Stimulated activated CD8-positive, alpha-beta memory T cell treated with anti-CD3 and anti-CD28 coated beads, Interleukin-4, amount 100 ng/mL, for 1 hour (primary cell): ENCODE measurements at places on chromosomes 1 and 21.

DNA sequence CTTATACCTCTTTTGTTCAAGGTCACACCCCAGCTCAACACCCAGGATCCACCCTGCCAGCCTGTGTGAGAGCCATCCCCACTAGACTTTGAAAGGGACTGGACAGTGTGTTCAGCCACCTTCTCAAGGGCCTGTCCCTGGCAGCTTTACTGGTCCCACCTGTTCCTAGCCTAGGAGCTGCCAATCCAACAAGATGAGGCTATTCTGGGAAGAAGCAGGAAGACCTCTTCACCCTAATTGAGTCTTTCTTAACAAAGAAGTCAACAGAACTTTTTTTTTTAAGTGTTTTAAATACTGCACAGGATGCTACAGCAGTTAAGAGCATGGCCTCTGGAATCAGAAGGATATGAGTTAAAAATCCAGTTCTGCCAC is 95.8 kb upstream of the HOOK1 start:
- DNase-seq = no peak

DNA sequence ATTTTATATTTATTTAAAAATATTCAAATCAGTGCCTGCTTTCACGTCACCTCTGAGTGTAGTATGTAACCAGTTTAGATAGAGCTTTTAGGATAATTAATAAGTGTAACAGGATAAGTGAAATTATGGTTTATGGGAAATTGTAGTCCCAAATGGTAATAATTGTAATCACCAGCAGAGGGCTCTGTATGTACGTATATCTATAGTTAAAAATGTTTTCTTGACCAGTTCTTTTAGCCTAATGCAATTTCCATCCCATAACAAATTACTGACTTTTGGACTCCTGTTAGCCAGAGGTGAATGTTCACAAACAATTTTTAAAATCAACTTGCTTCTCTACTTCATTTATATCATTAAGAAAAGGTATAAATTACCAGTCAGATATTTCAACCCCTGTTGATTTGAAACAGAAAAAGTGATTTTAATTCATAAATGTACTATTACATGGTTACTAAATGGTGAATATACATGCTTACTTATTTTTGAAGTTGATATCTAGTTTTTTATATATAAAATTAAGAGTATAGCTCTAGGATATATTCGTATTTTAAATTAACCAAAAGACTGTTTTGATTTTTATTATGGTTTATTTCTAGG is 25.3 kb downstream of the SLC30A7 start:
- DNase-seq = no peak

DNA sequence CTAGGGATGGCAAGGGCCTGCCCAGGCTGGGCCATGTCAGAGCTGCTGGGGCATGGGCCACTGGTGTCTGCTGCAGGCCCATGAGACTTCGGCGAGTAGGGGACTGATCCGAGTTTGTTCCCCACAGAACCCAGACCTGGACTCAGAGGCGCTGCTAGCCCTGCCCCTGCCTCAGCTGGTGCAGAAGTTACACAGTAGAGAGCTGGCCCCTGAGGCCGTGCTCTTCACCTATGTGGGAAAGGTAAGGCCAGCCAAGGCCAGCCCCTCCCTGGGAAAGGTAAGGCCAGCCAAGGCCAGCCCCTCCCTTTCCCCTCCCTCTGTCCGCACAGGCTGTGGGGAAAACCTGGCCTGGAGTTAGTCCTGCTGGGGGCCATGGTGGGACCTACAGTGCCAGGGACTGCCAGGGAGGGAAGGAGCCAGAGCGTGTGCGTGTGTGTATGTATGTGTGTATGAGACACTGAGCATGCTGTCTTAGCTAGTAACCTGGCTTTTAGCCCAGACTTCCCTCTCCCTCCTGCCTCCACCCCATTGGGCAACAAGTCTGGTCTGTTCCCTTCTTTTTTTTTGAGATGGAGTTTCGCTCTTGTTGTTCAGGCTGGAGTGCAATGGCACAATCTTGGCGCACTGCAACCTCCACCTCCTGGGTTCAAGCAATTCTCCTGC is 8.0 kb downstream of the FAAH start:
- no peak for DNase-seq

DNA sequence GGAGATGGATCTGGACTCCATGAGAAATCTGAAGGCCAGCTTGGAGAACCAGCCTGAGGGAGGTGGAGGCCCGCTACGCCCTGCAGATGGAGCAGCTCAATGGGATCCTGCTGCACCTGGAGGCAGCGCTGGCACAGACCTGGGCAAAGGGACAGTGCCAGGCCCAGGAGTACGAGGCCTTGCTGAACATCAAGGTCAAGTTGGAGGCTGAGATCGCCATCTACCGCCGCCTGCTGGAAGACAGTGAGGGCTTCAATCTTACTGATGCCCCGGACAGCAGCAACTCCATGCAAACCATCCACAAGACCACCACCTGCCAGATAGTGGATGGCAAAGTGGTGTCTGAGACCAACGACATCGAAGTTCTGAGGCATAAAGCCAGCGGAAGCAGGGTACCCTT is 601.5 kb upstream of the ZP4 start:
- DNase-seq = no peak

DNA sequence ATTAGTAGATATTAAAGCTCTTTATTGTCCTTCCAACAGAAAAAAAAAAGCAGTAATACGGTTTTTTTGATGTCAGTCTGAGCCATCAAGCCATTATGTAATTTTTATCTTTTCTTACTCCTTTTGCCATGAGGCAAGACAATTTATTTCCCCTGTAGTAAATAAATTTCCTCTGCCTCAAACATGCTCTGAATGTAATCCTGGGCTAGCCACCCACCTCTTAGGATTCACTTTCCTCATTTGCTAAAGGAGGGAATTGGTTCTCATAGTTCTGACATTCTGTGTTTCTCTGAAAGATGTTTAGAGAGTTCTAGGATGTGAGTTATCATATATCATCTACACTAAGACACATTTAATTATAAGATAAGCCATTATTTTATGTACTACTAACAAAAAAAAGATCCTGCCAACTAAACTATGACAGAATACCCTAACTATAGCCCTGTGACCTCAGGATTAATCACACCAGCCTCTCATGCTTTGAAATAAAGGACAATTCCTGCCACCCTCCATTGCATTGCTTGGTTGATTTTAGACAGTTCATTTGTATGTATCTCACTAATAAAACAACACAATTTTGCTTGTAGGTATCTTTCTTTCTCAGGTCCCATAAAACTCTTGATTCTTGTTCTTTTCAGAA is 34.0 kb upstream of the RAP1A start:
- no peak for DNase-seq

- DNase-seq = no peak
These were observed 429 bp upstream of the DPH2 start for GRCh38 chr1:43969416-43969745.

GRCh38 chr1:227893300-227893948 is 54.3 kb downstream of the WNT9A start:
- no peak for DNase-seq

- no peak for DNase-seq
These were observed 76.0 kb upstream of the PPM1J start for GRCh38 chr1:112790920-112791722.

DNA sequence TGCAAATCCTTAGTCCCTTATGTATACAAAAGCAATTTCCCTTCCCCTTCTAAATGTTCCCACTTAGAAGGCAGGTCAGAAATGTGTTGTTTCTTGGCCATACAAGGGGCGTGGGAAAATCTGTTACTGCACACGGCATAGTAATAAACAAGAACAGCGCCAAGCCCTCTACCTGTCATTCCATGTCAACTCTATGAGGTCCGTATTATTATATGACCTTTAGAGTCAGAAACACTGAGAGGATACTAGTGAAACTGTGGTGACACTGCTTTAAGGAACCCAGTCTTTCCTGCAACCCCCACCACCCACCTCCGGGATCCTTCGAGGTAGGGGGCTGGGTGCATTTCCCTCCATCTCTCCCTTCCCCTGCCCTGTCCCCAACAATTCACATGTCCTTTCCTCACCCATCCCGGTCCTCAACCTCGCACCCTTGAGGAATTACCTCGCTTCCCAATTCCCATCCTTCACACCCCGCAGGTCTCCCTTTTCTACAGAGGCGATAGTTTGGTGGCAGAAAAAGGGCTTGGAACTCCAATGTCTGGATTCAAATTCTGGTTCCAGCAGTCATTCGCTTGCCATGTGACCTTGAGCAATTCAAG is 647 bp downstream of the SDHB start:
- no peak for DNase-seq

DNA sequence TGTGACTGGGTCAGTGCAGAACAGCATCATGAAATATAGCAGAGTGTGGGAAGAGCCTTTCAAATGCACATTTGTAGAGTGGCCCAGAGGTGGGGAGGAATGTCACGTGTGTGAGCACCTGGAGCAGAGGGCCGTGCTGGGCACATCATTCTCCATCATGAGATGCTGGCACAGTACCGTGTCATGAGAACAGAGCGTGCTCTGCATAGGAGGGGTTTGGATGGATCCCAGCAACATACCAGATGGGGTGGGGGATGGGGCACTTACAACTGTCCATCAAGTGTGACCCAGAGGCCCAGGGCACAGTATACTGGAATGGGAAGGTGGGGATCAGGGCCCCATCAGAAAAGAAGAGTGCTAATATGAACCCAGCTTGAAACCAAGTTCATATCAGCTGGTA is 182.0 kb downstream of the LMX1A start:
- DNase-seq = no peak

DNA sequence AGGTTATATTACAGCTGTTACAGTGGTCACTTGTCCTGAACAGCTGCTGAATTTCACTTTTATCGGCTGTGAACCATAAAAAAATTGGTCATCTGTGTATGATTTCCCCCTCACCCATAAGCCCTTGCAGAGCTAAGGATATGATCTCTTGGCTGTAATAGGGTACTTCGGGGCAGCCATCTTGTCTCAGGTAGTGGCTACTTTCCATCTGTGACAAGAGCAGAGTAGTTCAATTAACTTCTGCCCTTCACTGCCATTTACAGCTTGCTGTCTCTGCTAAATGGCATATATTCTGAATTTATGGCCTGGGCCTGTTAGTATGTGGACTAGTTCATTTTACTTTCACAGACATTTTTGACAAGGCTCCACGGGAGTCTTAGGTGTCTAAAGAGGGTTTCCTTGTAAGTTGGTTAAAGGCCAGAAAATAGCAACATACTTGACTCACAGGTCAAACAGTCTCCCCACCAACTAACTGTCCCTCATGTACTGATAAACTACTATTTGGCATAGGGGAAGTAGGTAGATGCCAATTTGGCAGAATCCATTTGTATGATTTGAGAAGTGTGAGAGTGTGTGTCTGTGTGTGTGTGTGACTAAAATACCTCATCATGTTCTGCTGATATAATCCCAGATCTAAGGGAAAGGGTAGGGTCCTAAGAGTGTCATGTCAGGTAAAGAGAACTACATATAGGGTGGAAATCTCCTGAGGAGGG is 151.6 kb downstream of the KCTD3 start:
- no peak for DNase-seq

DNA sequence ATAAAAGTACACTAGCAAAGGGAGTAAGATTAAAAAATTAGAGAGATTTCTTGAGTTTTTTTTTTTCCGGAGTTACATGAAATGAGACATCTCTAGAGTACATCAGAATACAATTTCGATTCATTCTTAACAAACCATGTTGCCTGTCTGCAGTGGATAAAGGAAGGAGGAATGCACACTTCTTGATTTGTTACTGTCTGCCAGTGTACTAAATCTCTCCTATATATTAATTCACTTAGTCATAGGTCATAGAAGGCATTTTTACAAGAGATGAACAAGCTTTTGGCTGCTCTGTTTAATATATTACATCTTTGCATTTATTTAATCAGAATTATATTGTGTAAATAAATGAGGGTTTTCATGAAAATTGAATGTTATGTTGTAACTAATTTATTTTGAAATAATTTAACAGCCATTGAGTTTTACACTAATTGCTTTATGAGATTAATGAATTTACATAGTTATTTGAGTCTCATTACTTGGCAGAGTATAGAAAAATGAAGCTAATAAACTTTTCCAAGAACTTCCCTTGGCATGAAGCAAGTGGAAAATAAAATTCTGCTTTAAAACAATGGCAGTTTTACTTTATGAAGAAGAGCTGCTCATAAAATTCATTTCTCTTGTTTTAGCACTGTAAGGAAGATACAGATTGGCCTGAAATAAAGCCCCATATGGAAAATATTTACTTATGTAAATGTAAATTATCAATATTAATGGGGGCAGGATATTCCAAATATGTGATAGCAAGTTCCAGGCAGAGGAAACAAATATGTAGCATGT is 1284.7 kb downstream of the BRINP3 start:
- DNase-seq = no peak

- no peak for DNase-seq
These were observed 62.4 kb downstream of the PTPRC start for GRCh38 chr1:198701250-198701649.

DNA sequence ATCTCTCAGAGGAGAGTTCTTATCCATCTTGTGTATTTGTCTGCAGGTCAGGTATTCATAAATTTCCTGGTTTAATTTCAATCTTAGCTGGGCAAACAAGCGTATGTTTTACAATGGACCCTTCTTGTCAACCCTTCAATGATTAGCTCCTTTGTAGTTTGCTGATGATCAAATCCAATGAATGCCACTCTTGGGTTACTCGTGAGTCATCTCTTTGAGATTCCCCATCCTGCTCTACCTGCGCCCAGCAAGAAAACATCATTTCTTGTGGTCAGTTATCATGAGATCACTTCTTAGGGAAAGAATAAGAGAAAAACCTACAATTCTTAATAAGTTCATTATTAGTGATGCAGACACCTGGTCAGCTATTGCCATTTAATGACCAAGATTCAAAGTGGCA is 572.3 kb upstream of the PKN2 start:
- DNase-seq = no peak

- no peak for DNase-seq
These were observed 20.2 kb downstream of the NCMAP start for GRCh38 chr1:24575905-24576587.

GRCh38 chr1:78291872-78292271 is 198.9 kb upstream of the PTGFR start:
- no peak for DNase-seq

- DNase-seq = no peak
These were observed 6.9 kb downstream of the COL11A1 start for GRCh38 chr1:103101399-103101798.

GRCh38 chr1:156146020-156146768 is 7.2 kb upstream of the SEMA4A start:
- DNase-seq = no peak

- DNase-seq = no peak
These were observed 33.3 kb downstream of the EXTL2 start for GRCh38 chr1:100861379-100861778.

GRCh38 chr1:225508538-225509375 is 80.9 kb upstream of the LBR start:
- no peak for DNase-seq

GRCh38 chr1:241816008-241816407 is 32.0 kb upstream of the EXO1 start:
- no peak for DNase-seq
